ENCODE measurements at places on chromosomes 13 and 19.

- DNase-seq = no peak
These were observed 2.6 kb upstream of the TSHZ3 start for GRCh38 chr19:31351855-31352195.

- no peak for DNase-seq
These were observed 1391.4 kb downstream of the EFNB2 start for GRCh38 chr13:105144020-105144419.

DNA sequence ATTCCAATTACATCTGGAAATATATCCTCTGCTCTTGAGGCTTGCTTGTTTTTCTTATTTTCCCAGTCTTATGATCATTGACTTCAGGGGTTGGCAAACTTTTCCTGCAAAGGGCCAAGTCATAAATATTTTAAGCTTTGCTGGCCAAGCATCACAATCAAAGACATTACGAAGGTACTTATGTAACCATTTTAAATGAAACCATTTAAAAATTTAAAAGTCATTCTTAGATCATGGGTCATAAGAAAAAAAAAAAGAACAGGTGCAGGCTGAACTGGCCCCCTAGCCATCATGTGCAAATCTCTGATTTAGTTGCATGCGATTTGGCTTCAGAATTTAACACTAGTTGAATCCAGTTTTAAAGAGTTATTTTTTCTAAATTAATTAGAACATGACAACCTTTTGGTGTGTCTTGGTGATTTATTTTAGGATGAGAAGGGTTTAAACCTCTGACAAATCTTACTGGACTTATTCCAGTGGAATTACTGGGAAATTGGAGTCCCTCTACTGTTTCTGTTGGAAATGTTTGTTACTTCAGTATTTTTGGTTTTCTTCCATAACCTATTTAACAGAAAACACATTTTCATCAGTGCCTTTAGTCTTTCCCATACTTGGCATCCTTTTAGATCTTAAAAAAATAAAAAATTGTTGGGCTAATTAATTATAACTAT is 148.1 kb downstream of the NHLRC3 start:
- DNase-seq = no peak

DNA sequence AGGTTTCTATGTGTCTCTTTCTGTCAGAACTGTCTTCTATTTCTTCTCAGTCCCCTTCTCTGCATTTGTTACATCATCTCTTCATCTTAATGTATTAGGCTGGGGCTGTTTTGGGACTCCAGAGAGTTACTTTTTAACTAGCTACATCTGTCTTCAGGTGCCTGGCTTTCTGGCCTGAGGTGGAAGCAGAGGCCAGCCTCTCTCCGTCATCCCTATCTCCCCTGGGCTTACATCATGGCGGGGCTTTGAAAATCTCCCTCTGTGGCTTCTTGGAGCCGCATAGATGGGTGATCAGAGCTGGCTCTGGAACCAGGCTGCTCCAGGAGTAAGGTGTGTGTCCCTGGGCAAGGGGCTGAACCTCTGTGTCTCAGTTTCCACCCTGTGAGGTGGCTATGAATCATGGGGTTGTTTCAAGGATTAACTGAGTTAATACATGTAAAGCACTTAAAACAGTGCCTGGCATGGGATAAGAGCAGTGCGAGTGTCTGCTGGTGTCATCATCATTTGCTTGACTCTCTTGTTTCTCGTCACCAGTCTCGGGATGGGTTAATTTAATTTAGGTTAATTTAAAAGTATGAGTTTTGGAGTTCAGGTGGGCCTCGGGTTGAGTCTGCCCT is 2.0 kb downstream of the EPN1 start:
- DNase-seq = no peak

DNA sequence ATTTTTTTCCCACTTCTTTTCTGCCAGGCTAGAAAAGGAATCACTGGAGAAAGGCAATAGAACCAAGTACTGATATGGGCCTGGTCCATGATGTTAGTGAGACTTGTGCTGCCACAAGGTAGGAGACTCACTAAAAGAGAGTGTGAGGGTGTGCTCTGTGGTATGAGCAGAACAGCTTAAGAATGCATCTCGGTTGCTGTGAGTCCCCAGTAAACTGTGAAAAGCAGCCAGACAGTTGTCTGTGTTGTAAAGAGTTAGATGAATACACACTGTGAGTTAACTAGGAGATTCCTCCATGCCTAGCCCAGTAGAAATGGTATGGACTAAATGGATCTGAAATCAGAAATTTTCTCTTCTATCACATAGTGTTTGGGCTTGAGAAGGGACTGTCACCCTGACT is 1177.3 kb upstream of the MIR17HG start:
- DNase-seq = no peak

DNA sequence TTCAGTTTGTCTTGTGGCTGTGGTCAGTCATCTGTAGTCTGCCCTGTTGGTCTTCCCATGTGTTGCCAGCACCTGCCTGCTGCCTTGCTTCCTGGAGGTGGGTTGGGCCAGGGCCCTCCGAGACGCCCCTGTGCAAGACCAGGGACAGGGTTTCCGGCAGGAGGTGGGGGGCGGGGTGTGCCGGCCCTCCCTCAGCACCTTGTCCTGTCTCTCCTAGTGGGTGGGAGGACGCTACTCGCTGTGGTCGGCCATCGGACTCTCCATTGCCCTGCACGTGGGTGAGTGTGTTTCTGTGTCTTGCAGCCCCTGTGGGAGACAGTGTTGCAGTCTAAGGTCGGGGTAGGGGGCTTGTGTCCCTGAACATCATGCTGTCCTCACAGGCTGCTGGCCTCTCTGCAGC is 11.2 kb upstream of the PDCD2L start:
- no peak for DNase-seq

DNA sequence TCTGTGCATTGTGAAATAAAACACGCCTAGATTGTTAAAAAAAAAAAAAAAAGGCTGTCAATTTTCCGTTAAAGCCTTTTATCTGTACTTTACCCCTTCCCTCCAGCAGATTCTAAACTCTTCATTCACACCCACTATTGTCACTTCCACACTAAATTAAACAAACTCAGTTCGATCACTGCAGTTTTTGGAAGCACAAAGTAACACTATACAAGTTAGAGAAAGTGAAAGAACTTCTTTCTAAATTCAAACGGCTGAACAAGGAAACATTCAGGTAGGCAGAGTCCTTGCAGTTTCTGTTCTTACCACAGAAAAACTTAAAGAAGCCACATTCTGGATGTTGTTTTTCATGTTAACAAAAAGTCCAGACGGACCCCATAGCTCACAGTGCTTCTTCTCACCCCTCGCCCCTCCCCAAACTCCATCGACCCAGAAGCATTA is 27.5 kb upstream of the UBE2L5 start:
- DNase-seq = no peak

DNA sequence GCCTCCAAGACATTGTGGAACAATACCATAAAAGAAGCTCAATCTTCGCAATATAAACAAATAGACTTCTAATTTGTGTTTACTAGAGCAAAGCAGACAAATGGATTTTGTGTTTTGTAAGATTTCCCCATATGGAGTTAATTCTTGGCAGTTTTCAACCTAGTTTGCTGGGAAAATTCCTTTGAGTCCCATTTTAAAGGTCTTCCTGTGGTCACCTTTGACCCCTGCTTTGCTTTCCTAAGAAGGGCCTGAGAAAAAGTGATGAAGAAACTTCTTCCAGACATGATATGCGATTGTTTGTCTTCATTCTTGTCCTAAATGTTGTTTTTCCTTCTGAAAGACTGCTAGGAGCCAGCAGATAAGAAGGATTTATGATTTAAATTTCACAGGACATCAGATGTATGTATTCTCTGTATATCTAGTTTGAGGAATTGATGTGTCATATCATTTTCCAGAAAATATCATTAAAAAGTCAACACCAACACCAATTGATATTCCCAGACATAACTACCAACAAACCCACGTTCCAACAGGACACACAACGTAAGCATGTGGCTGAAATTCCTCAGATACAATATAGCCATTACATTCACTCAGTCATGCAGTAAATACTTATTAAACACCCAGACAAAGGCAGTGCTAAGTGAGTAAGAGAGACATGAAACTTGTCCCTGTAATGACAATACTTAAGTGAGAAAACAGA is 276.4 kb downstream of the LHFPL6 start:
- no peak for DNase-seq

GRCh38 chr13:112652512-112653070 is 37.2 kb upstream of the ATP11A start:
- no peak for DNase-seq

- DNase-seq = no peak
These were observed 4.0 kb downstream of the ERF start for GRCh38 chr19:42250666-42251531.

- DNase-seq = no peak
These were observed 26.1 kb upstream of the GTF3A start for GRCh38 chr13:27398360-27398759.

DNA sequence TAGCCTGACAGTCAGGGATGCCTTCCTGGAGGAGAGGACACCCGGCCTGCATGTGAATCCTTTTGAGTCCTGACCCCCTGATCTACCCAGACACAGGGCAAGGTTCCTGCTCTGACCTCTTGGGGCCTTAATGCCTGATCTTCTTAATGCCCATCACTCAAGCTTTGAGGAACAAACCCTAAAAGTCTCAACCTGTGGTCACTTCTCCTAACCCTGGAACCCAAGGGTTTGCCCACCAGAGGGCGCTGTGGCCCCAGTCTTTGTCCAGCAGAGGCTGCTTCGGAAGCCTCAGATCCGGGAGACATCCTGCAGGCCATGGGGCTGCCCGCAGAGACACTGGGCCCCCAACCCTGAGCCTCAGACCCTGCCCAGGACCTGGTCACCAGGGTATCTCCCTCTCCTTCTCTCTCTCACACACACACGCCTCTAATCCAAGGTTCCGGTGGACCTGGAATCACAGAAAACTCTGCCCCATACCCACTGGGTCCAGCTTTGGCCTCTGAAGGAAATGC is 9.8 kb upstream of the DPF1 start:
- DNase-seq = no peak

DNA sequence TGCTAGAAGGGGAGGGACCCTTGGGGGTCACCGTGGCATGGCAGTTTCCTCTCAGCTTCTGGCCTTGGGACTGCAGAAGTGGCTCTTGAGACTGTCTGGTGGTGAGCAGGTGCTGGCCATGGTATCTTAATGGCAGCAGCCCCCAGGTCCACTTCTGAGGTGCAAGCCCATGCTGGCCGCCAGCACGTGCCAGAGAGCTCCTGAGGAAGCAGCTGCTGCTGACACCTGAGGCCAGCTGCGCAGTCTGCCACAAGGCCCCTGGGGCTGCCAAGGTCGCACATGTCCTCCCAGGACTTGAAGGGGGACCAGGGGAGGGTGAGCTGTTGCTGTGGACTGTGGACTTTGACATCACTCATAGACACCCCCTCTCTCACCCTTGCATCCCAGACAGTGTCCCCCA is 48.0 kb downstream of the NFIX start:
- no peak for DNase-seq

GRCh38 chr19:38221919-38222830 is 1.8 kb downstream of the DPF1 start:
- no peak for DNase-seq

- DNase-seq = no peak
These were observed 12.2 kb downstream of the NFIC start for GRCh38 chr19:3378352-3379150.

DNA sequence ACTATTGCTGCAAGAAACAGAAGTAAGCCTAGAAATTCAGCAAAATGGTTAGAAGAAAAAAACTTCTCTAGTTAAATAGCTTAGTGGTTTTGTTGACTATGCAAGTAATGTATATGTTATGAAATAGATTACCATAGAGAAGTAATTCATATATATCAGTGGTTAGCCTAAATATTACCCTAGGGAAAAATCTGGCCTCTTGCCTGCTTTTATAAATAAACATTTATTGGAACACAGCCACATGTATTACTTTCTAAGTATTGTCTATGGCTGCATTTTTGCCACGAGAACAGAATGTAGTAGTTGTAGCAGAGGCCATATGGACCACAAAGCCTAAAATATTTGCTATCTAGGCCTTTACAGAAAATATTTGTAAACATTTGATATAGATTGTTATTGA is 1471.7 kb upstream of the PRR20A start:
- DNase-seq = no peak

DNA sequence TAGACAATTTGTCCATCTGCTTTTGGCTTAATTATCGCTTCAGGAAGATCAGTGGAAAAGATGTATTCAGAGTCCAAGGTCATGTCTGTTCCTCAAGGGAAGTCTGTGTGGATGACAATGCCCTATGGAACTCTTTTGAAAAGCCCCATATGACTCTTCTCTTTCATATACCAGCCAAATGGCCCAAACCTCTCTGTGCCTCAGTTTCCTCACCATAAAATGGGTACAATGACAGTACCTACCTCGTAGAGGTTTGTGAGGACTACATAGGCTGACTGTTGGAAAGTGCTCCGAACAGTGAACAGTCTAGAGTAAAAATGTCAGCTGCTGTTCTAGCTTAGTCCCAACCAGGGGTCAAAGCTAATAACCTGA is 104.6 kb downstream of the COL4A2 start:
- DNase-seq = no peak

GRCh38 chr19:4547303-4548237 is 7.7 kb upstream of the LRG1 start:
- no peak for DNase-seq

- no peak for DNase-seq
These were observed 8.9 kb downstream of the LGI4 start for GRCh38 chr19:35125749-35126623.

GRCh38 chr13:29946093-29946492 is 95.7 kb upstream of the UBL3 start:
- DNase-seq = no peak

- peak; percentile 5 for DNase-seq
These were observed 16.1 kb upstream of the ZNF274 start for GRCh38 chr19:58166708-58167280.

DNA sequence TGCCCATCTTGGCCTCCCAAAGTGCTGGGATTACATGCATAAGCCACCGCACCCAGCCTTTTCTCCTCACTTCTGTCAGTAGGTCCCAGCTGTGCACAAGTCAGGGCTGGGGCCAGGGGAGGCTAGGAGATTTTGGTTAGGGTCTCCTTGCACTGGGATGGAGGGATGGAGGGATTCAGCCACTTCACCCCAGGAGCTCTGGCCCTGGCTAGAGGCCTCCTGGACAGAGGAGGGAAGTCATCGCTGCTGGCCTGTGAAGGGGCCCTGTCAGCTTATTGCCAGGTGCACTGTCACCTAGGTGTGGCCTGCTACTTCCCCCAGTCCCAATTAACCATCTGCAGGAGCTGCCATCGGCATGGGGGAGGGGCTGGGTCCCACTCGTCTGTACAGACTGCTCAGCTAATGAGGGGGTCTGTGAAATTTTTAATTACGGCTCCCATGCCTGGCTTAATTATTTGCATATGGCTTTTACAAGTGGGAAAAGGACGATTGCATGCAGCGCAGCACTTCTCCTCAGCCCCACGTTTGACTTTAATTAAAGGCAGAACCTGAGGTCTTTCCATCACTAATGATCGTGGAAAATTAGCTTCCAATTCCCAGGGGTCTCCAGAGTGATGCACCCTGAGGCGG is 52.4 kb downstream of the CHST8 start:
- no peak for DNase-seq

DNA sequence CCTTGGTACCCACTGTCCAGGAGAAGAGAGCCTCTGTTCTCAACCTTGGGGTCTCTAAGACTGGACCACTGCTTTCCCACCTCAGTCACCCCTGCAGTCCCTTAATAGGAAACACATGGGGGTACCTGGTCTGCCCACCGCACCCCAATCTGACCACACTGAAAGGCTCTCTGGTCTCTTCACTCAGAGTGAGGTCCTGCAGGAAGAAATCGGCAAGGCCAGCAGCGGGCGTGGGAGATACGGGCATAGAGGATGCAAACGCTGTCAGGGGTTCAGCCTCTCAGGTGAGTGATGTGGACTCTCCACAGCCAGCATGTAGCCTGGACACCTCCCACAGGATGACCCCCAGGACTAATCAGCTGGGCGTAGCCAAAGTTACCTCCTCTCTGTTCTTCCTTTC is 3.5 kb downstream of the SIGLEC9 start:
- DNase-seq = no peak

- DNase-seq = no peak
These were observed 23.8 kb downstream of the ZSWIM9 start for GRCh38 chr19:48194041-48194843.
